Activated naive CD4-positive, alpha-beta T cell (primary cell): ENCODE measurements at places on chromosomes 5 and 9.

GRCh38 chr5:77101298-77101697, 14.2 kb upstream of the ZBED3 start:
- no peak for DNase-seq

DNA sequence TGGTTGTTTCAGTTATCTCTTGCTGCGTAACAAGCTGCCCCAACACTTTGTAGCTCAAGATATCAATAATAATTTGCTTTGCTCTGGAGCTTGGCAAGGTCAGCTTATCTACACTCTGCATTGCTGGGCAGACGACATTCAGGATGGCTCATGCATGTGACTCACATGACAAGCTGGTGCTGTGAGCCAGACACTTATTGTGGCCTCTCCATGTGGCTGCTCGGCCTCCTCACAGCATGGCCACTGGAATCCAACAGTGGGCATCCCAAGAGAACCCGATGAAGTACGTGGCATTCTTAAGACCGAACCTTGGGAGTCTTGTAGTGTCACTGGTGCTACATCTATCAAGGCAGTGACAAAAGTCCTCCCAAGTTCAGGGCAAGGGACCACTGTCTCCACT, 94.2 kb upstream of the MVB12B start:
- no peak for DNase-seq

DNA sequence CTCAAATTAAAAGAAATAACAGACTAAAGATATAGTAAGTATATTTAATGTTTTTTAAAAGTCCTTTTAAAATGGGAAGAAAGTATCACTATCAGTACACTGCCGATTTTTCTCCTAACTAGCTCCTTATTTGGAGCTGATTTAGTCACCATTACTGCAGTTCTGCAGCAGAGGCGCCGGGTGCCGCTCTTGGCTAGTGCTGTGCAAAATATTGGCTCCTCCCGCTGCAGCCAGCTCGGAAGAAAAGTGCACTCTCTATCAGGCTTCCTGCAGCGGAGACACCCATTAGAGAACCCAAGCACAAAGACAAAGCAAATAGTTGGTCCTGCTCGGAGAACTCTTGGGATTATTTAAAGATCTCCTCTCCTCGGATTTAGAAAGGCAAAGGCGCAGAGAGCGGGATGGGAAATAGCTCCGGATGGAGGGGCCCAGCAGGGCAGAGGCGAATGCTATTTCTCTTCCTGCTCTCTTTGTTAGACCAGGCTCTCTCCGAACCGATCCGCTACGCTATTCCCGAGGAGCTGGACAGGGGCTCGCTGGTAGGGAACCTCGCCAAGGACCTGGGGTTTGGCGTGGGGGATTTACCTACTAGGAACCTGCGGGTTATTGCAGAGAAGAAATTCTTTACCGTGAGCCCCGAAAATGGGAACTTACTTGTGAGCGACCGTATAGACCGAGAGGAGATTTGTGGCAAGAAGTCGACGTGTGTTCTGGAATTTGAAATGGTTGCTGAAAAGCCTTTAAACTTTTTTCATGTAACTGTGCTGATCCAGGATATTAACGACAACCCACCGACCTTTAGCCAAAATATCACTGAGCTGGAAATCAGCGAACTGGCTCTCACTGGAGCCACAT, at the start of gene PCDHGB3:
PCDHGB3 (plus strand) TSS at position 249 of the 855 bp plus-strand sequence; CDS start at position 402, 153 bp downstream.
- no peak for DNase-seq

- DNase-seq = no peak
Observed at GRCh38 chr9:121776739-121777637, 125.6 kb downstream of the DAB2IP start.

DNA sequence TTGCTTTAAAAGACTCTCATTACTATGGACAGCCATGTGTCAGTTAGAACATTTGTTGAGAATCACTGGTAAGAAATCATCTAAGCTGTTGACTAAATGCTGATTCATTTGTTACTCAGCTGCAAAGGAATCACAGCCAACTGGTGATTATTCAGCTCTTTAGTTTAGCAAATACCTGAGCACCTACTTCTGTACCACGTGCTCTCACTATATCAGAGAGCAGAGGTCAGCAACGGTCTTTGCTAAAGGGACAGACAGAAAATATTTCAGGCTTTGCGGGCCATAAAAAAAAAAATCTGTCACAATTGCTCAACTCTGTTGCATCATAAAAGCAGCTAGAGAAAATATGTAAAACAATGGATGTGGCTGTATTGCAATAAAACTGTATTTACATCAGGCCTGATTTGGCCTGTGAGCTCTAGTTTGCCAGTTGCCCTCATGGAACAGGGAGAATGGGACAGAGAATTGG, 377.6 kb downstream of the DNAH5 start:
- no peak for DNase-seq

DNA sequence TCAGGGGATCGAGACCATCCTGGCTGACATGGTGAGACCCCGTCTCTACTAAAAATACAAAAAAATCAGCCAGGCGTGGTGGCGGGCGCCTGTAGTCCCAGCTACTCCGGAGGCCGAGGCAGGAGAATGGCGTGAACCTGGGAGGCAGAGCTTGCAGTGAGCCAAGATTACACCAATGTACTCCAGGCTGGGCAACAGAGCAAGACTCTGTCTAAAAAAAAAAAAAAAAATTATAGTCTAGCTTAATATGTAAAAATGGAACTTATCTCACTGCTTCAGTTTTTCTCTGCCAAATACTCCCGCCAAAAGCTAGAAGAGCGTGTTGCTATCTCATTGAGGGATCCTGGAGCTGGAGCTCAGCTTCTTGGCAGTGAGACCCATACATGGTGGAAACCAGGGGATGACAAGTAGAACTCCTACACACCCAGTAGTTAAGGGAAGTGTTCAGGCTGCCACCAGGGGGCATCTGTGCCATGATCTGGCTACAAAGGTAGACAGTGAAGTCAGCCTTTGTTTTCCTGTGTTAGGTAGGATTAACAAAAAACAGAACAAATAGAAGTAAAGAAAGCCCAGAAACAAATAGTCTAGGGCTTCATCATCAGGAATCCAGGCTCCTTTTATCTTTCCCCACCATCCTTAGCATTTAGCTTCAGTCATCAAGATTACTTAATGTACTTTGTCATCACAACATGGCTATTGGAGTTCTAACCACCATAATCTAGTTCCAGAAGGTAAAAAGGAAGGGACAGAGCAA, 33.6 kb upstream of the GLIPR2 start:
- peak; percentile 74 for DNase-seq

DNA sequence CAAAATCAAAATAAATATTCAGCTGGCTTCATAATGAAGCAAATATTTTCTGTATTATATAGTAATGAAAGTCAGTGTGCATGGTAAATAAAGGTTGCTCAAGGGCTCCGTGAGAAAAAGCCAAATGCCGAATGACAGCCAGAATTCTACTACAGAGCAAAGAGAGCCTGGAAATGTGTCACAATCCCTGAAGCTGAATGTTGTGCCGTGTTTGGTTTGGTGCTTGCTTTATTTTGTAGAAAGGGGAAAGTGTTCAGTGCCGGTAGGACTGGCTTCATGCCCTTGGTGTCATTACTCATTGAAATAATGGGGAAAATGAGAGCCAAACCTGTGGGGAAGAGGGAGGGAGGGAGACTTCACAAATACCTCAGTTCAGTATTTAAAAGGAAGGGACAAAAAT, 26.8 kb upstream of the ADAMTSL1 start:
- no peak for DNase-seq

GRCh38 chr5:32501071-32502002, 56.8 kb upstream of the ZFR start:
- no peak for DNase-seq

GRCh38 chr9:15140051-15140450, 167.0 kb downstream of the TTC39B start:
- no peak for DNase-seq

- no peak for DNase-seq
Observed at GRCh38 chr9:77783518-77783917, 135.4 kb upstream of the GNA14 start.

- no peak for DNase-seq
Observed at GRCh38 chr5:120790339-120790738, 326.2 kb downstream of the PRR16 start.

- DNase-seq = no peak
Observed at GRCh38 chr5:171750311-171750788, 35.3 kb upstream of the SMIM23 start.

GRCh38 chr5:141042555-141042954, 8.6 kb upstream of the PCDHB1 start:
- no peak for DNase-seq

DNA sequence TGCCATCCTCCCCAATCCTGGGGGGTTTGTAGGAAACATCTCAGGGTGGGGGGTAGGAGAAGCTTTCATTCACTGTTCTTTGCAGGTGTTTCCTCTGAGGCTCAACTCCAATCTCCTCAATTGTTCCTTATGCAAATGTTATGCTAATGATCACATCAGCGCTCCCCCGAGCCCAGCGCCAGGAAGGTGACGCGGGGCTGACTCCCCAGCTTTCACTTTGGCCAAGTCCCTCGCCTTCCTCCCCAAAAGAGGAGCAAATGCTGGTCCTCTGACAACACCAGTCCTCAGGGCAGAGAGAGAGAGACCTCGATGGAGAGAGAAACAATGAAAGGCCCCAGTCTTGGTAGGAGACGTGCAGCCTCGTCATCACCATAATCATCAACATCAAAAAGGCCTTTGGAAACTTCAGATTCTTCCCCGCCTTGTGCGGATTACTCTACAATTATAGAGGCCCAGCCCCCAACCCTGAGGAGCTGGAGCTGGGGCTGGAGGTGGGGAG, 39.1 kb downstream of the PCDH1 start:
- no peak for DNase-seq

GRCh38 chr9:18555105-18555883, 81.3 kb downstream of the ADAMTSL1 start:
- no peak for DNase-seq

DNA sequence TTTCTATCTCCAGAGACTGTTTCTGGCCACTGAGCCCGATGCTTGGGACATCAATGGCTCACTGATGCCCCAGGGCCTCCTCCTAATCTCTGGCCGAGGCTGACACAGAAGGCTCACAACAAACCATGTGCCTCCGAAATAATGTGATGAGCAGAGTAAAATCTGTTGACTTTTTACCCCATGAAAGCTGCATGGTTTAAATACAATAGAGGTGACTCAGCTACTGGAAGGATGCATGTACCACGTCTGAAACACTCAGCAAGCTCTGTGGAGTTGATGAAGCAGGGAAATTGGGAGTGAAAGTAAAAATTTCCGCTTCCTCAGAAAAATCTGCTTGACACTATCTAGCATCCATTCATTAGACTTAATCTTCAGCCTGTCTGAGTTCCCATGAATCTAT, 111.1 kb upstream of the EQTN start:
- no peak for DNase-seq

DNA sequence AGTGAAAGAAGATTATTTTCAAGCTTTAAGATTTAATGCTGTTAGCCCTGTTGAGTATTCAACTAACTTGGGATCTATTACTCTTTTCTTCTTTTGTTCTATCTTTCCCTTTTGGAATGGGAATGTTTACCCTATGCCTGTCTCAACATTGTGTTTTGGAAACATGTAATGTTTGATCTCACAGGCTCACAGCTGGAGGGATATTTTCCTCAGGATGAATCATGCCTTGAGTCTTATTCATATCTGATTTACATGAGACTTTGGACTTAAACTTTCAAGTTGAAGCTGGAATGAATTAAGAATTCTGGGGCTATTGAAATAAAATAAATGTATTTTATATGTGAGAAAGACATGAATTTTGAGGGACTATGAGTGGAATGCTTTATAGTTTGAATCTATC, 607.8 kb upstream of the PTGER4 start:
- DNase-seq = no peak

DNA sequence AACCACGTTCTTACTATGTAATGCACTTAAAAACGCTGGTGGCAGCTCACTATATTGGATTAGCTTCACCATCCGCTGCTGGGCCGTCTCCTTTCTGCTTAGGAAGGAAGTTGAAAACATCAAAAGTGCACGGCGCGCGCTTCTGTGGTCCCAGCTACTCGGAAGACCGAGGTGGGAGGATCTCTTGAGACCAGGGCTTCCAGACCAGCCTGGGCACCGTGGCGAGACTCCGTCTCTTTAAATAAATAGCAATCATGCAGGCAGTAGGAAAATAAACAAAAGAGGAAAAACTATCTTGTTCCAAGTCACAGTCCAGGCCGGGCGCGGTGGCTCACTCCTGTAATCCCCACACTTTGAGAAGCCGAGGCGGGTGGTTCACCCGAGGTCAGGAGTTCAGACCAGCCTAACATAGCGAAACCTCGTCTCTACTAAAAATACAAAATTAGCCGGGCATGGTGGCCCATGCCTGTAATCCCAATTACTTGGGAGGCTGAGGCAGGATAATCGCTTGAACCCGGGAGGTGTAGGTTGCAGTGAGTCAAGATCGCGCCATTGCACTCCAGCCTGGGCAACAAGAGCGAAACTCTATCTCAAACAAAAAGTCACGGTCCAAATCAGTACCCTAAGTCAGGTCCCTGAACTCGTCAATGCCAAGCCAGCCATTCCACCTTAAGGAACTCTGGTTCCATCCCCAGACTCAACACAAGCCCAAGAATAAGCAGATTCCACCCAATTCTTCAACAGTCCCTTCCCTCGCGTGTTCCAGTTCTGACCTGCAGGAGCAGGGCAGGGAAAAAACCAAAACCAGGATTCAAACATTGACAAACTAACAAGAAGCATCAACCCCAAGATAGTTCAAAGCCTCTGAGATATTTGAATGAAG, 1.0 kb upstream of the GOLGA1 start:
- peak; percentile 13 for DNase-seq

- DNase-seq = no peak
Observed at GRCh38 chr5:122371511-122372151, 59.6 kb downstream of the SNCAIP start.

- no peak for DNase-seq
Observed at GRCh38 chr5:66440202-66440680, 156.0 kb upstream of the MAST4 start.

DNA sequence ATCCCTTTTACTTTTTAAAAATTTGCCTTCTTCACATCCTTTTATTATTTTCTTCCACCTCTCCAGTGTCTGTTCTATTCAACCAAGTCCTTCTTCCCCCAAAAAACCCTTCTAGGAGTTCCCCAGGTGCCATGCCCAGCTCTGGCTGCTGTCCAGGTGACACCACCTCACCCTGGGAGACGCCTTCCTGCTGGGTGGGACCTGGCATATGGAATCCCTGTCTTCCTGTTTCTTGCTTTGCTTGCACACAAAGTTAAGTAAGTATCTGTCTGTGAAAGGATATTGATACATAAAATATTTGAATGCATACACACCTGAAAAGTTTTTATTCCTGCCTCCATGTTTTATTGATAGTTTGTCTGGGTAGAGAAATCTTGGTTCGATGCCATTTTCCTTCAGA, 23.1 kb upstream of the MED10 start:
- no peak for DNase-seq
